ENCODE measurements at places on chromosomes 12 and 14.

GRCh38 chr12:46266382-46266791, 2.5 kb downstream of the SLC38A1 start:
- no peak for DNase-seq

DNA sequence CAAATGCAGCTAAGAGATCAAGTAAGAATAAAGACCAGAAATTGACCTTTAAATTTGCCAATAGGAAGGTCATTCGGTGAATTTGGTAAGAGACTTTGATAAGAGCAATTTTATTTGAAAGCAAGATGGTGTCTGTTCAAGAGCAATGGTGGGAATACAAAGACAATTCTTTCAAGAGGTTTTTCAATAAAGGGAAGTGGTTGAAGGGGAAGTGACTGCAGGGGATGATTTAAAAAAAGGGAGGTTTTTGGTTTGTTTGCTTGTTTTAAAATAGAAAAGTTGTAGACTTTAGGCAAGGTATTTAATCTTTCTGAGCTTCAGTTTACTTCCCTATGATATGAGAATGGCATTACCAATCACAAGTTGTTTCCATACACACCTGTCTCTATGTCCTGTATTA, 4.3 kb upstream of the APPL2 start:
- DNase-seq = no peak

GRCh38 chr14:104794631-104794992, 936 bp downstream of the AKT1 start:
- peak; percentile 81 for DNase-seq

DNA sequence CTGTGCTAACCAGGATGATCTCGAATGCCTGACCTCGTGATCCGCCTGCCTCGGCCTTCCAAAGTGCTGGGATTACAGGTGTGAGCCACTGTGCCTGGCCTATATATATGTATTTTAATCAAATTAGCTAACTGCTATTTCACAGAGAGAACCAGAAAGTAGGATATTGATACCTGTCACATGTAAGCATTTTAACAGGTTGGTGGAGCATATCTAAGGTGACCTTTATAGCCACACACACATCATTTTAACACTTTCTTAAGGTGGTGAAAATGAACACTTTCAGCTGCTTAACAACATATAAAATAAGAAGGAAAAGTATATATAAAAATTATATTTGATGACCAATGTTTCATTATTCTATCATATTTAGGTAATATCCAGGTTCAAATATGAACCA, 57.0 kb upstream of the ATF7IP start:
- DNase-seq = no peak

DNA sequence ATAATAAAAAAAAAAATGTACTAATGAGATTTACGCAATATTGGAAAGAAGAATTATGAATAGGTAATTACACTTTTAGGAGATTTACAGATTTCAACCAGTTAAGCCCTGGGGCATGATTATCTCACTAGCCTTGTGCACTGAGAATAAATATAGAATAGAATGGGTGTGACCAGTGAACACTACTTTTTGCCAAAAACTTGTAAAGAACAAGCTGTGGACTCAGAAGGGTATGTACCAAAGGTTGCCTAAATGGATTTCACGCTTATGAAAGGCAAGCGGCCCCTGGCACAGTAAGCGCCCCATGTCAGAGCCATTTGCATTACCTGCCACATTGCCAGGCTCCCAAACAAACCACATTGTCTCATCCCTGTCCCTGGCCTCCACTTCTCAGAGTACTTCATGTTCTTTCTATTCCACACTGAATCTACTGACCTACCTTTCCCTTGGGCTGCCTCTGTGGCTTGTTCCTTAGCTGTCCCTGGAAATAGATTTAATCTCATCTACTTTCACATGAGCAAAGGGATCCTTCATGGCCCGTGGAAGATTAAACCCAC, 170.6 kb upstream of the DIO2 start:
- DNase-seq = no peak

GRCh38 chr14:38646391-38646790, 390.5 kb upstream of the CLEC14A start:
- DNase-seq = no peak

- DNase-seq = no peak
These were observed 204.6 kb upstream of the SLC38A2 start for GRCh38 chr12:46577063-46577776.

DNA sequence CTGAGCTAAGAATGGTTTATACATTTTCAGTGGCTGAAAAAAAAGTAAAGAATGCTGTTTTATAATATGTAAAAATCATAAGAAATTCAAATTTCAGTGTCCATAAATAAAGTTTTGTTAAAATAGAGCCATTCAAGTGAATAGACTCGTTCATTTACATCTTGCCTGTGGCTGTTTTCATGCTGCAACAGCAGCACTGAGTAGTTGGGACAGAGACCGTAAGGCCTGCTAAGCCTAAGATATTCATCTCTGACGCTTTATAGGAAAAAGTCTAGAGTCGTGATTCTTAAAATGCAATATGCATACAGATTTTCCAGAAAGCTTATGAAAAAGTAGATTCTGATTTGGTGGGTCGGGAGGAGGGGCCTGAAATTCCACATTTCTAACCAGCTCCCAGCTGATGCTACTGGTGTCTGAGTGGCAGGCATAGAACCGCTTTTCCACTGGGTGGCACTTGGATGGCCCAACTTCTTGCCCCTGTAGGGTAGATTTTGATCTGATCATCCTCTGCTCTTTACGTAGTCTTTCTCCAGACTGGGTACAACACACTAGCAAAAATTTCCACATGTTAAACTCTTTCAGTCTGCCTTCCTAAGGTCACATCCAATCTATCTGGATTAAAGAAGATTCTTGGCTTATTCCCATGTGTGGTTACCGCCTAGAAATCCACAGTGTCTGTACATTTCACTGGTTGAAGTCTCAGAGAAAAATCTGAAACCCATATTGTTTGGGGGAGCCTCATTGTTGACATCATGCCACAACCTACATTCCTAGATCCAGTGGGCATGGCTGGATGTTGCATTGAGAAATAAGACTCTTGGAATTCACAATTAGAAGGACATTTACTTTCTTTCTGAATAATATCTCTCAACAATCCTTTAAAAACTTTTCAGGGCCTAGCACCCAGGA, 151.2 kb downstream of the C12orf75 start:
- no peak for DNase-seq

- no peak for DNase-seq
These were observed 29.2 kb downstream of the ATF7 start for GRCh38 chr12:53596920-53597363.

DNA sequence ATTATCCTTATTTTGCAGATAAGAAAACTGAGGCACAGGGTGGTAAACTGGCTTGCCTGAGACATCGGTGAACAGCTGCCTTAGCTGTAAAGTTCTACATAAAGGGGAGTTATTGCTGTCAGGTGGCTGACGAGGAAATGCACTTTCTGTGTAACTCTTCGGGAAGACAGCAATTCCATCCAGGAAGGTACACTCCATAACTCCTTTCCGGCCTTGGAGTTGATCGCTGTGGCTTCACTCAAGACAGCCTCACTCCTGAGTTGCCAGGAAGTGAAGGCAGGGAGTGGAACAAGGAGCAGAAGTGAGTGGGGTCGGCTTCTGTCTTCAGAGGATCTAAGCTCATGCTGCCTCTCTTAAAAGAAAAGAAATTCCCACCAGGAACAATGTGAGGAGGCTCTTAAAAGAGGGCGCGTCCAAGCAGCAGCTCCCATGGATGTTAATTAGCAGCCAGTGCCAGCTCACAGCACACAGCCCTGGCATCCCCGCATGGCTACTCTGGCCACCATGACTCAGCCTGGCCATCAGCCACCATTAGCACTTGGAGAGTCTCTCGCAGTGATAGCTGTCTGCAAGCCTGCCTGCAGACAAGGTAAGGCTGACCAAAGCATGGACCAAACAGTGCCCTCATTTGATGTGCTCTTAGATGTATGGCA, 60.3 kb downstream of the NUAK1 start:
- no peak for DNase-seq

DNA sequence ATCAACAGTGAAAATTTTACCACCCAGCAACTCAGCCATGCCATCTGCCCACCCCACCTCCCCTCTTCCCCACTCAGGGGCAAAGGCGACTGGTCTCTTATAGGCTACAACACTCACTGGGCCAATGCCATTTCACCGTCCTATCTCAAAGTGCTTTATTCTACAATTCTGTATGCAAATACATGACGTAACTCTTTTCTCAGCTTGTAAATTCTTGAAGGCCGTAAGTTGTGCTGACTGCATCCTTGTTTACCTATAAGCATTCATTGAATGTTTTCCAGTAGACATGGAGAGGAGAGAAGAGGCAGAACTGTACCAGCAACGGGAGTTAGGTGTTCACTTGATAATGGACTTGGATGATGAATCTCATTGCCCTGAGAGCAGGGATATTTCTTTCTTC, 15.6 kb downstream of the BCL2L14 start:
- DNase-seq = no peak

DNA sequence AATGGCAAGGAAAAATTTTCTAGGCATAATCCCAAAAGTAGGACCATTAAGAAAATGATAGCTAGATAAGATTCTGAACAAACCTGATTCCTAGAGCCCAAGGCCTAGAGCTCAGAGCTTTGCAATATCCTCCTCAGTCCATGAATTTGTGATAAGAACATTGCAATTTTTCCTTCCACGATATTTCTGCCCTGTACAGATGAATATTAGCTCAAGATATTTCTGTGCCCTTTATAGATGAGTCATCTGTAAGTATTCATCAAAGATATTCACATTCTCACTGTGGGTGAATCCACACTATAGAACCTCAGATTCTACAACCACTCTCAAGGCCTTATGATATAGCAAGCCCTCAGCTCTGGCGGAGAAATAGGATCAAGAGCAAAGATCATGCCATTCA, 37.5 kb downstream of the EAPP start:
- no peak for DNase-seq

GRCh38 chr12:128018067-128018466, 248.9 kb upstream of the TMEM132C start:
- DNase-seq = no peak

DNA sequence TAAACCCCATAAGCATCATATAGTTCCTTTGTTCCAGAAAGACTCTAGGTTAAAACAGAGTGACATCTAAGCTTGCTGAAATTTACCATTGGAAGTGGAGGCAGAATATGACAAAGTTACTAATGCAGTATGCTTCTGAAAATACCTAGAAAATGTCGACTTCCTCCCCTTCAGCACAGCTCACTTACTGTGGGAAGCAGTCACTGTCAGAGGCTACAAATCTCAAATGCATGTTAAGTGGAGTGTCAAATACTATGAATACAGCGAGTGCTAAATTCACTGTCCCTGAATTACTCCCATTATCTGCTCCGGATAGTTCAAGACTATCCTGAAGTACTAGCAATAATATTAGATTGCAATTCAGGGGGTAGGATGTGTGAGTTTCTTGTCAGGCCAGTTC, 1454.6 kb downstream of the AACS start:
- no peak for DNase-seq

GRCh38 chr12:47242426-47242825, 162.7 kb upstream of the AMIGO2 start:
- DNase-seq = no peak

DNA sequence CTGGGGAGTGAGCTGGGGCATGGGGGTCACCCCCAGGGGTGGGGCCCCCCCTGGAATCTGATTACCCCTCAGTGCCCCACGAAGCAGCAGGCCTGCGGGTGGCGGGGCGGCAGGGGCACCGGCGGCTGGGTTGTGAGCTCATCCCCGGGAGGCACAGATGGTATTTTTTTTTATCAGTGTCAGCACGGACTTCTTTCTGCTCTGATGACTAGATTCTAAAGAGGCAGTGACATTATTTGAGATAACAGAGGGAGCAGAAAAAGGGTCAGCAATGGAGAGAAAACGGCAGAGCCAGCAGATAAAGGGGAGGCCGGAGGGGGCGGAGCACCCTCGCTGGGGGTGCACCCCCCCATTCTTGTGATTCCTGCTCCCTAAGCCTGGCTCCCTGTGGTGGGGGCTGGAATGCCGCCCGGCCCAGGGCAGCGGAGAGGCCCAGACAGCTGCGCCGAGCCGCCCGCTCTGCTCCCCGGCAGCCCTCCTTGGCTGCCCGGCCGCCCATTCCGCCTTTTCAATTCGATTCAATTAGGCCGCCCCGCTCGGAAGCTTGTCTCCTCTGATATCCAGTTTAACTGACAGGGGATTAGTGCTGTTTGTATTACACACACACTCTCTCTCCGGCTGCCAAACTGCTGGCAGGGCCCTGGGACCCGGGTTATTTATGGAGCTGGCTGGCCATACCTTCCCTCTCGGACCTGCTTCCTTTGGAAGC, 32.9 kb downstream of the MVK start:
- DNase-seq = no peak

DNA sequence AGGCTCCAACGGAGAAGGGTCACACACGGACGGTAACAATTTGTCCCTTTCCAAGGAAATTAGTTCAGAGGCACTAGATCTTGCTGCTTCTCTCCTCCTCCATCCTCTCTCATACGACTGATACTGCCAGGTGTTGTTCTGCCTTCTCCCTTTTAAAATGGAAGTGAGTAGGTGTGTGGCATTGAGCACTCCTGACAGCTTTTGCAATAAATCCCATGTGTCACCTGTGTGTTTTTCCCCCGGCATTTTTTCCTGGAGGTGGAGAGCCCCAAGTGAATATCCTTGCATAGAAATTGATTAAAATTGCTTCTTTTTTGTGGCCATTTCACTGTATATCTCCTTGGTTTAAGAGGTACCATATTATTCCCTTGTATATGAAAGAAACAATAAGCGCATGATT, 26.2 kb upstream of the AKAP5 start:
- DNase-seq = no peak

DNA sequence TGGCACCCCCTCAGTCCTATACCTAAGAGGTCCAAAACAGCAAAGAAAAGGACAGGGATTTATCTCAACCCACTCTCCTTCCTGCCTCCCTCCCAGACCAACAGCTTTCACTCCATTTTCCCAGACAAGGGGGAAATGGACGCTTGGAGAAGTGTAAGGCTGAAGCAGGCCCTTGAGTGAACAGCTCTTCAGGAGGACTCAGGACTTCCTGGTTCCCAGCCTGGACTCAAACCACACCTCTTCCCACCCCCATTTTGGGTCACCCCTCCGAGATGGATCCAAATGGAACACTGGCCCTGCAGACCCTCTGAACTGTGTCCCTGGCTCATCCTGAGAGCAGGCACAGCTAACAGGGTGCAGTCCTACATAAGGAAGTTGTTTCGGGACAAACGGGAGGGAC, 2.7 kb downstream of the KMT2D start:
- no peak for DNase-seq

GRCh38 chr12:41532072-41532471, 344.0 kb downstream of the PDZRN4 start:
- no peak for DNase-seq

GRCh38 chr14:71021347-71022011, 114.2 kb downstream of the PCNX1 start:
- DNase-seq = no peak

- no peak for DNase-seq
These were observed 903 bp downstream of the BRF1 start for GRCh38 chr14:105299654-105300541.

GRCh38 chr12:113867258-113867657, 98.9 kb downstream of the RBM19 start:
- peak; percentile 74 for DNase-seq

GRCh38 chr14:24259282-24260025, 3.5 kb downstream of the TGM1 start:
- DNase-seq = no peak

GRCh38 chr14:75277008-75277814, 1.4 kb upstream of the FOS start:
- peak; percentile 73 for DNase-seq

- no peak for DNase-seq
These were observed 16.9 kb downstream of the PDE6H start for GRCh38 chr12:14989790-14990189.
